Progenitor cell of endocrine pancreas (in vitro differentiated cells): ENCODE measurements at places on chromosomes 12 and 14. TPM values are rescaled to one million over a fixed set of nuclear protein-coding genes. Genes with fewer than 3 reads are reported as not detected.
A peak's percentile ranks its signal among the peaks of the same experiment; 100 is the strongest.

DNA sequence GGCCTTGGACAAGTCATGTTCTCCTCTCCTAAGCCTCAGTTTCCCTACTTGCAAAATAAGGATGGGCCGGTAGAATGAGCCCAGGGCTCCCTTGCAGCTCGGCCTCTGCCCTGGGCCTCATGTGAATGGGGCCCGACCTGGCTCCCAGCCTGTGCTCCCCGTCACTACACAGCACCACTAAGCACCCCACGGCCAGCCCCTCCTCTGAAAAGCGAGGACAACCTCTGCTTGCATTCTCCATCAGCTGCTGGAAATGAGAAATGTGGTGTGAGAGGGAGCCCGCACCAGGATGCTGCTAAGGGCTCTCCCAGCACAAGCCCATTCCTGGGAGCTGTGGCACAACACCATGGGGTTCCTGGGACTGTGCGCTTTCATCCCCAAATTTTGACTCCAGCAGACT lies 10.2 kb downstream of the SLC25A47 start:
- H3K27me3 ChIP-seq, result no peaks in the 10 kb centered on the region
- H3K4me1 ChIP-seq, result no peaks in the 10 kb centered on the region
- no peak overlapping the region for H3K4me3 ChIP-seq
- DNase-seq, result no peak

DNA sequence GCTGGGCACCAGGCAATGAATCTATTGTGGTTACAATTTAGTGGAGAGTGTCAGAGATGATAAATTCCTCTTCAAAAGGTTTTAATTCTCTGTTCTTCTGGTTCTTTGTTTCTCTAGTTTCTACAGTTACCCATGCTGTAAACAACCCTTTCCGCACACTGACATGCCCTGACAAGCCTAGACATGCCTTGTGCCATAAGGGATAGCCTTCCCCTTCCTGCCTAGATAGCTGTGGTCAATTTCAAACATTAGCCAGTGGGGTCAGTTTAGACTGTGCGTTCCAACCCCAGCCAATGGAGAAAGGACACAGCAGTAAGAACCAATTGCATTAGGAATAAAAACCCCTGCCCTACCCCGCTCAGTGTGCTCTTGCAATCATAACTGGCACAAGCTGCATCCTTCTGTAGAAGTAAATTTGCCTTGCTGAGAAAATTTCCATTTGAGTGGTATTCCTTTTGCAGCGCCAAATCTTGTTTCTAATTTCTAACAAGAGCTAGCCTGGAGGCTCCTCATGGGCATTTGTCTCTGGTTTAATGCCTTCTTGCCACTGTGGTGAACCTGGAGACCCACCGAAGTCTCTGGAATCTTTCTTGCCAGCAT lies 6.4 kb downstream of the EDDM3A start:
- DNase-seq, result no peak
- peaks cover 3% of the 10 kb centered on the region for H3K36me3 ChIP-seq
- H3K4me1 ChIP-seq, result no peaks in the 10 kb centered on the region
- peak overlapping the region; percentile 26 for H3K27ac ChIP-seq
- no peak overlapping the region for H3K4me3 ChIP-seq

DNA sequence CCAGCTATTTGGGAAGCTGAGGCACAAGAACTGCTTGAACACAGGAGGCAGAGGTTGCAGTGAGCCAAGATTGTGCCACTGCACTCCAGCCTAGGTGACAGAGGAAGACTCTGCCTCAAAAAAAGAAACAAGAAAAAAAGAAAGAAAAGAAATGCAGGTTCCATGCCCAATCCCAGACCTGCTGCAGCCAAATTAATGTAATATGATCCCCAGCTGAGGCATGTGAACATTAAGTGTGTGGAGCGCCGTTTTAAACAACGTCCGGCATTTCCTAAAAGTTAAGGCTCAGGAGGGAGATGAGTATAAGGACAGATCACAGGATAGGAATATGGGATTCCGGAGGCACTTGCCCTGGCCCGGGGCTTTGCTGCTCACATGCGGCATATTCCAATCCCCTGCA lies 162.9 kb downstream of the KSR2 start:
- no peaks in the 10 kb centered on the region for H3K27me3 ChIP-seq
- no peak overlapping the region for H3K27ac ChIP-seq
- no peak overlapping the region for H3K4me3 ChIP-seq
- H3K36me3 ChIP-seq, result no peaks in the 10 kb centered on the region
- peaks cover 3% of the 10 kb centered on the region for H3K4me1 ChIP-seq
- DNase-seq, result no peak

- H3K4me1 ChIP-seq, result peaks cover 9% of the 10 kb centered on the region
- no peaks in the 10 kb centered on the region for H3K27me3 ChIP-seq
- no peaks in the 10 kb centered on the region for H3K36me3 ChIP-seq
- H3K4me3 ChIP-seq, result no peak overlapping the region
- no peak overlapping the region for H3K27ac ChIP-seq
- DNase-seq, result no peak
Measured at GRCh38 chr14:88683119-88683518, 109.6 kb downstream of the EML5 start.

GRCh38 chr14:103724116-103724515 lies 8.5 kb downstream of the ZFYVE21 start:
- H3K4me1 ChIP-seq, result peaks cover 13% of the 10 kb centered on the region
- no peaks in the 10 kb centered on the region for H3K27me3 ChIP-seq
- no peak for DNase-seq
- H3K27ac ChIP-seq, result no peak overlapping the region

DNA sequence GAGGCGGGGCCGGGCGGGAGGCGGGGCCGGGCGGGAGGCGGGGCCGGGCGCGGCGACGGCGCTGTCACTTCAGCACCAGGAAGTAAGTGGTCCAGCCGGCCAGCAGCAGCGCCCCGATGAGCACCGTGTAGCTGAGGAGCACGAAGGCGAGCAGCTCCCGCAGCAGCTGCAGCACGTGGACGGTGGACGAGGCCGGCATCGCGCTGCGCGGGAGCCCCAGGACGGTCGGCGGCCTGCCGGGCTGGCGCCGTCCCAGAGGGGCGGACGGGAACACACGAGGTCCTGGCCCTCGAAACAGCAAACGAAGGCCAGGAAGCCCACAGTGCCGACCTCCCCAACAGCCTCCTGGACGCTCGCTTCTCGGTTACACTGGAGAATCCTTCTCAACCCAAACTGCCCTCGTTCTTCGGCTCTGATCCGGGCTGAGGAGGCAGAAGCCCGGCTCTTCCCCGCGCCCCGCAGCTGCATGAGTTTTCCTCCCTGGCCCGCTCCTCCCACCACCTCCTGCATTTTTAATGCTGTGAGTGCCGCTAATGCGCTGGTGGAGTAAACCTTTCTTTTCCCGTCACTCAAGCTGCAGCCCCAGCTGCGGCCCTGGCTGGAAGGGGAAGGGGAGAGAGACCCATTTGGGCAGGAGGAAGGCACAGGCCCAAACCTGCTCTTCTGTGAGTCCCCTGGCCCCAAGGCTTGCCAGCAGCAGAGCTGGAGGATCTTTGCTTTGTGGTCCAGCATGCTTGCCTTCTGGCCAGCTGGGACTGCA lies 694 bp upstream of the DIABLO start:
- H3K4me3 ChIP-seq, result peak overlapping the region; percentile 24
- H3K4me1 ChIP-seq, result peaks cover 16% of the 10 kb centered on the region
- no peak for DNase-seq
- H3K36me3 ChIP-seq, result peaks cover 6% of the 10 kb centered on the region
- no peaks in the 10 kb centered on the region for H3K27me3 ChIP-seq

- H3K4me3 ChIP-seq, result no peak overlapping the region
- no peak for DNase-seq
- no peaks in the 10 kb centered on the region for H3K27me3 ChIP-seq
- peaks cover 23% of the 10 kb centered on the region for H3K36me3 ChIP-seq
- peaks cover 12% of the 10 kb centered on the region for H3K4me1 ChIP-seq
- H3K27ac ChIP-seq, result no peak overlapping the region
Measured at GRCh38 chr14:73700325-73700724, 13.9 kb downstream of the PNMA1 start.

- no peaks in the 10 kb centered on the region for H3K27me3 ChIP-seq
- peaks cover 23% of the 10 kb centered on the region for H3K4me1 ChIP-seq
- H3K27ac ChIP-seq, result peak overlapping the region; percentile 97
- no peak for DNase-seq
- H3K36me3 ChIP-seq, result peaks cover 10% of the 10 kb centered on the region
- peak overlapping the region; percentile 99 for H3K4me3 ChIP-seq
Measured at GRCh38 chr14:89955022-89955744, 544 bp upstream of the TDP1 start.

DNA sequence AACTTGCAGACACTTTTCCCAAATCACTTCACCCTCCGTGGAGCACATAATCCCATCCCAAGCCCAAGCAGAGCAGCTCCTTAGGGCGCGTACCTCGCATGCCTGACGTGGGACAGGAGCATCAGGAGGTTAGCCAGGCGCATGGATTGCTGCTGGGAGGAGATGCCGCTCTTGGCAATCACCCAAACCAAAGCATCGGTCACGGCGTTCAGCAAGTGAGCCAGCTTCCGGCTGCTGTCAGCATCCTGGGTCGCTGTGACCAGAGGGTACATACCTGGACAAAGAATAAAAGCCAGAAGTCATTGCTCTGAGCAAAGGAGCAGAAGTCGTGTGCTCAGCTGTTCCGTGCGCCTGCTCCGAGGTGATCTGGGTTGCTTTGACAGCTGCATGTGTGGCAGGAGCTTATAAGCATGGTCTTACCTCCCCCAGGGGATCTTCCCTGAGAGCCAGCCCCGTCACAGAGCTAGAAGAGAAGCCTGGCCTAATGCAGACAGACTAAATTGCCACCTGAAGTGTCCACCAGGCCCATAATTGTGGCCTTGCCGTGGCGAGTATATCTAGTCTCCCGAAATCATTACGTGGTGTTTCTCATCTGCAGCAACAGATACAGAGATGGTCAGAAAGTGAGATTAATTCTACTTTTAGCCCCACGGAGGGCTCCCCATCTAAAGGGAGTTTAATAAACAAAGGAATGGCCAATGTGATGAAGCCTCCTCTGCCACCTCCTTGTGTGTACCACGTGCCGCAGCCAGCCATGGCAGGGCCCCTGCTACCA lies 59.1 kb downstream of the ESR2 start:
- peaks cover 8% of the 10 kb centered on the region for H3K36me3 ChIP-seq
- no peaks in the 10 kb centered on the region for H3K27me3 ChIP-seq
- H3K27ac ChIP-seq, result no peak overlapping the region
- H3K4me3 ChIP-seq, result no peak overlapping the region
- DNase-seq, result no peak

GRCh38 chr12:80815351-80815750 lies 98.6 kb downstream of the MYF5 start:
- peaks cover 2% of the 10 kb centered on the region for H3K4me1 ChIP-seq
- no peaks in the 10 kb centered on the region for H3K27me3 ChIP-seq
- no peak for DNase-seq
- no peak overlapping the region for H3K27ac ChIP-seq
- no peaks in the 10 kb centered on the region for H3K36me3 ChIP-seq
- H3K4me3 ChIP-seq, result no peak overlapping the region

DNA sequence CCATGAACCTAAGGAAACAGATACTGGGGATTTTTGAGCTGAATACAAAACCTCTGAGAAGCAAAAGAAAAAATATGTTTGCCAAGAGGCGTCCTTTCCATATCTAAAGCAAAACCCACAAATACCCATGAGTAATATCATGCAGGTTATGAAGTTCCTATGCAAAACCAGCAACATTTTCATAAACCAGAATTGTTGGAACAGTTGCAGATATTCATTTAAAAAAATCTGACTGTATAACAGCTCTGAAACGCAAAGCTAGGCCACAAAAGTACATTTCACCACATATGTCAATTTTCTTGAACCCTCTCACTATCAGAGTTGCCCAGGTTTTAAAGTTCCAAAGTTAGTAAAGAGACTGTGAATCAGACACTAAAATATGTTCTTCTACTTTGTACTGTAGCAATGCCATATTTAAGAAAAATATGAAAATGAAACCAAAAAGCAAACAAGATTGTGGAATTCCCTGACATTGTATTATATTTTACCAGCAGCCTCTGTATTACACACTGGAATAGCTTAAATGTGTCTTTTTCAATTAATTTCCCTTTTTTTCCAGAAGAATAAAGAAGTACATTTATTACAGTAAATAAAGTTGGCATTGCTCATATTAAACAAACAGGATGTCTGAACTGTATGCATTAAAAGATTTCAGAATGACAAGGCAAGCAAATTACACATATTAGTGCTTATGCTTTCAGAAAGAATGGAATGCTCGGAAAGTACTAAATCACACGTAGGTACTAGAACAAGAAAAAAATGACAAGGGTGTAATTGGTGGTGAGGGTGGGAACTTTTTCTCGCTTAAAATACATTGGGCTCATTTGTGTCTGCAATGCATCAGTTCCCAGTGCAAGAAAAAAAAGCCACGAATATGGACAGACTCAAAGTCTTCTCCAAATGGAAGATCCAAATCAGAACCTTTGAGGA lies 33.6 kb upstream of the HIF1A start:
- no peak overlapping the region for H3K4me3 ChIP-seq
- no peaks in the 10 kb centered on the region for H3K36me3 ChIP-seq
- H3K27me3 ChIP-seq, result no peaks in the 10 kb centered on the region

DNA sequence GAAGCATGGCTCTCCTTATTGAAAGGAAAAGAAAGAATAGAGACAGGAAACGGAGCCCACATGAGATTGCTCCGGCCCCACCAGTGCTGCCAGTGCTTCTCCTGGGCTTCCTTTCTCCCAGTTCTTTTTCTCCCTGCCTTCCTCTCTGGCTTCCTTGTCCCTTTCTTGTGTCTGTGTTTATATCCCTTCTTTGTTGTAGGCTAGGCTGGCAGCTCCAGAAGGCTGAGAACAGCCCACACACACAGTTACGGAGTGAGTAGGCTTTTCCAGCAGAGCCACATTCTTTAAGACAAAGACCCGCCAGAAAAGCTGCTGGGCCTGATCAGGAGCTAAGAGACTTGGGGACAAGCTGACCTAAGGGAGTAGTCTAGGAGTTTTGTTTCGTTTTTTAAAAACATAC lies 13.0 kb downstream of the CIPC start:
- no peaks in the 10 kb centered on the region for H3K27me3 ChIP-seq
- H3K36me3 ChIP-seq, result peaks cover 35% of the 10 kb centered on the region
- H3K4me3 ChIP-seq, result peak overlapping the region; percentile 2
- H3K27ac ChIP-seq, result peak overlapping the region; percentile 99

The FITM1 gene
- 1.7 and 1.9 TPM in 2 replicates for total RNA-seq

The ASCL1 gene
- 8.3 and 8.4 TPM in 2 replicates for total RNA-seq

The IL31 gene
- not detected in 2 replicates for total RNA-seq

The TCL1B gene
- not detected in 2 replicates for total RNA-seq
